Urinary bladder (tissue), 4 donors: ENCODE measurements at places on chromosomes 7 and 10. TPM values are rescaled to one million over a fixed set of nuclear protein-coding genes. Genes with fewer than 3 reads are reported as not detected.
A peak's percentile ranks its signal among the peaks of the same experiment; 100 is the strongest.

- no peak for DNase-seq
These were observed 131.8 kb downstream of the ANK3 start for GRCh38 chr10:60257767-60258428.

DNA sequence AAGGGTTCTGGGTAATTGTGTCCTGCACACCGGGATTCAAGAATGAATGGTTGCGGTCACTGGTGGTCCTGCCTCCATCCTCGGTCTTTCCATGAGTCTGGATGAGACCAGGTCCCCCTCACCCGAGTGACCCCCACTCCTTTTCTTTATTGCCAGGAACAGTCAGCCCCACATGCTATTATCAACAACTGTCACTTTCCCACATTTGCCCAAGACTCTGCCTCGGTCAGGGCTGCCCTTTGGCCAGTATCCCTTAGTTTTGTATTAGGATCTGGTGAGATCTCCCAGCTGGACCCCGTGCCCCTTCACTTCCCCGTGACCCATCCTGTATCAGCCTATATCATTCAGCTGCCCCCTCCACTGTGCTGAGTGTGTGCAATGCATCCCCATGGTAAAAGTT, 288.3 kb downstream of the ADARB2 start:
- no peak for DNase-seq

- DNase-seq = no peak
These were observed 48.4 kb downstream of the ASB13 start for GRCh38 chr10:5618042-5618441.

- DNase-seq = peak; percentile 73
These were observed 80.0 kb downstream of the C7orf25 start for GRCh38 chr7:42831718-42832522.

DNA sequence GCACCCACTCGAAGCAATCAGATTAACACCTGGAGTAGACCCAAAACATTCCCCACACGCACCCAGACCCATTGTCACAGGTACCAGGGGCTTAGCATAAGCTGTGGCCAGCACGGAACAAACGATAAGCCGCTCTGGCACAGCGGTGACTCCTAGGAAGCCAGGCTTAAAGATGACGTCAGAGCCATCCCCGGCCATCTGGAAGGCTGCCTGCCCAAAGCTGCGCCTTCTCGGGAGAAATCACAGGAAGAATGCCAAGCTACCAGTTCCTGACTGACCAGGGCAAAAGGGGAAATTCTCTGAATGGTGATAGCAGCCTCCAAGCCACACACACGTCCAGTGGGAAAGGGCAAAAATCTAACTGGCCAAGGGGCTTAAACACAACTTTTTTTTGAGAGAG, 13.0 kb upstream of the WIPI2 start:
- DNase-seq = no peak

- DNase-seq = no peak
These were observed 71.8 kb upstream of the PPIF start for GRCh38 chr10:79275431-79275851.

The TAS2R5 gene
- 6.5 TPM for total RNA-seq
